Activated naive CD8-positive, alpha-beta T cell treated with anti-CD3 and anti-CD28 coated beads, Interleukin-2, amount 10 ng/mL, durations not matched to agents 7 days and 5 days (primary cell): ENCODE measurements at places on chromosomes 2 and 18. TPM values are rescaled to one million over a fixed set of nuclear protein-coding genes. Genes with fewer than 3 reads are reported as not detected.

GRCh38 chr18:74331404-74331803, 15.8 kb downstream of the C18orf63 start:
- no peak overlapping the region for H3K27ac ChIP-seq
- no peak for DNase-seq
- H3K4me1 ChIP-seq: peaks cover 6% of the 10 kb centered on the region
- H3K4me3 ChIP-seq: no peak overlapping the region

- H3K27ac ChIP-seq: no peak overlapping the region
- no peak overlapping the region for H3K4me3 ChIP-seq
- peaks cover 3% of the 10 kb centered on the region for H3K27me3 ChIP-seq
- peaks cover 11% of the 10 kb centered on the region for H3K4me1 ChIP-seq
Observed at GRCh38 chr2:101461381-101461780, 13.5 kb downstream of the RFX8 start.

GRCh38 chr2:53130441-53130943, 637.1 kb upstream of the CHAC2 start:
- H3K27ac ChIP-seq: no peak overlapping the region
- H3K4me1 ChIP-seq: no peaks in the 10 kb centered on the region
- H3K4me3 ChIP-seq: no peak overlapping the region
- DNase-seq: no peak
- no peaks in the 10 kb centered on the region for H3K27me3 ChIP-seq

DNA sequence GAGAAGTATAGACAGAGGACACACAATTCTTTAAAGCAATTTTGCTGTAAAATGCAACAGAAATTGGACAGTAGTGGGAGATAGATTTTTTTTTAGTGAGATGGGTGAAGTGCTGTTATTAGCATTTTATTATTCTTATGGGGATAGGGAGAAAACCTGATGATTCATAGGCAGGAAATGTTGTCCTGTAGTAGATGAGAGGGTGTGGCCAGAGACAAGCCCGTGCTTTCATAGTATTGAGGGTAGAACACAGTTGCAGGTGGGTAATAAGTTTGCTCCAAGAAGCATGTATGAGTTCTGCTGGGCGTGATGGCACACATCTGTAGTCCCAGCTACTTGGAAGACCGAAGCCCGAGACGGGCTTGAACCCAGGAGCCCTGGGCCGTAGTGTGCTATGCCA, 128.3 kb upstream of the ARHGAP28 start:
- no peak overlapping the region for H3K4me3 ChIP-seq
- H3K36me3 ChIP-seq: no peaks in the 10 kb centered on the region
- H3K4me1 ChIP-seq: no peaks in the 10 kb centered on the region
- H3K27ac ChIP-seq: no peak overlapping the region

- H3K4me3 ChIP-seq: no peak overlapping the region
- DNase-seq: no peak
- no peak overlapping the region for H3K27ac ChIP-seq
- H3K36me3 ChIP-seq: no peaks in the 10 kb centered on the region
- H3K27me3 ChIP-seq: no peaks in the 10 kb centered on the region
Observed at GRCh38 chr2:20132990-20133535, 81.6 kb upstream of the LAPTM4A start.

- H3K36me3 ChIP-seq: no peaks in the 10 kb centered on the region
- H3K27me3 ChIP-seq: peaks cover 2% of the 10 kb centered on the region
- DNase-seq: no peak
Observed at GRCh38 chr2:242011991-242012764, 142.6 kb downstream of the RTP5 start.

GRCh38 chr2:226578879-226579278, 220.7 kb downstream of the IRS1 start:
- H3K27ac ChIP-seq: no peak overlapping the region
- H3K27me3 ChIP-seq: peaks cover 13% of the 10 kb centered on the region
- DNase-seq: no peak
- H3K4me1 ChIP-seq: no peaks in the 10 kb centered on the region
- H3K4me3 ChIP-seq: no peak overlapping the region

DNA sequence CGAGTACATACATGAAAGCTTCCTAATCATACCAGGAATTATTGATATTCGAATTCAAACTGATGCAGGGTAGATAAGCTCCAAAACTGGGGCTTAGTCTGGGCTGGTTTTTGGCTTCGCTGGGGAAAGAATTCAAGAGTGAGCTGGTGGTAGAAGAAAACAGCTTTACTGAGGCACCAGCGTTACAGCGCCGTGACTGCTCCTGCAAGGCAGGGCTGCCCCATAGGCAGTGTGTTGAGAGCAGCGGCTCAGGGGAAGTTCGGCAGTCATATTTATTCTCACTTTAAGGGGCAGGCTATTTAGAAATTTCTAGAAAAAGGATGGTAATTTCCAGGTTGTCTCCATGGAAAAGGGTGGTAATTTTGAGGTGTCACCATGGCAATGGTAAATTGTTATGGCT, 292.6 kb upstream of the TCF4 start:
- no peak overlapping the region for H3K4me3 ChIP-seq
- no peak overlapping the region for H3K27ac ChIP-seq
- no peak for DNase-seq
- H3K36me3 ChIP-seq: no peaks in the 10 kb centered on the region
- H3K27me3 ChIP-seq: no peaks in the 10 kb centered on the region
- H3K4me1 ChIP-seq: no peaks in the 10 kb centered on the region

GRCh38 chr2:215384710-215385109, 51.2 kb downstream of the FN1 start:
- H3K4me1 ChIP-seq: no peaks in the 10 kb centered on the region
- no peaks in the 10 kb centered on the region for H3K27me3 ChIP-seq
- no peak for DNase-seq

DNA sequence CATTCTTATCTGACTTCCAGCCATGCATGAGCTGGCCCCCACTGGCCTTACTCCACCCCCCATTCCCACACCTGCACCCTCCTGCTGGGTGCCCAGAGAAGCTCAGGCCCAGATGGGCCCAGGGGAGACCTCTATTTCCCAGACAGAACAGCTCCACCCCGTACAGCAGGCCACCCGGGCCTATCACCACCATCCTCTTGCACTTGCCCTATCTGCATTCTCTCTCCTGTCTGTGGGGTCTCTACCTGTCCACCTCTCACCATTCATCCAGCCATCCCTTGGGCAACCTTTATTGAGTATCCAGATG, 25.3 kb upstream of the TNS1 start:
- no peaks in the 10 kb centered on the region for H3K27me3 ChIP-seq
- H3K4me3 ChIP-seq: no peak overlapping the region
- no peaks in the 10 kb centered on the region for H3K36me3 ChIP-seq

DNA sequence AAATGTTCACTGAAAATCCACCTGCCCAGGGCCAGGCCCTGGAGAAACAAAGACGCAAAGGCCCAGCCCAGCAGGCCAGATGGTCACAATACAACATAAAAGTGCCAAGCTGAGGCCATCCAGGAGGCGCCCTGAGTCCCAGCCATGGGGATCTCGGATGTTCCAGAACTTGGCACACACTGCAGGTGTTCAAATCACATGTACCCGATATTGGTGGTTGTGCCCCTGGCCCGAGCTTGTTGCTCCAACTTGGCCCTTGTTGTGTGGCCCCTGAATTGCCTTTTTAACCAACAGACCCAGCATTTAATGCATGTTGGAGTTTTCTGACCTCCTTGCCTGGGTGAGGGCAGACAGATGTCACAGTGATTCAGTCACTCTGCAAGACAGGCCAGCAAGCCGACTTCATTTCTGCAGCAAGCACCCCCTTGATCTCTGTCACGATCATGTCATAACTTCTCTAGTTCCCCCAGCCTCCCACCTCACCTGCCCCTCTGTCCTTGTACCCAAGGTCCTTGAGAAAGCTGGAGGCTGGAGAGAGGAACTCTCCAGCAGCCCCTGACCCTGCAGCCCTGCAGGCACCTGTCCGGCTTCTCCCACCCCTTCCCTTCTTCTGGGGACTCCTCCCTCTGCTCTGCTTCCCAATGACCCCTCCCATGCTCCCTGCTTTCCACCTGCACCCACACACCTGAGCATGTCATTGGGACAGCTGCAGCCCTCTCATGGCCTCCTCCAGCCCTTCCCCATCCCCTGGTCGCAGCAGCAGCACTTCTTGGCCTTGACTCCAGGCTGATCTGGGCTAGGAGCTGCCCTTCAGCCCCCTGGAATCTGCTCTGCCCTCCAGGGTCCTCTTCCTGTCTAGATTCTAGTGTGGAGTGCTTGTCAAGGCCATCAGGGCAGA, 9.1 kb downstream of the NGEF start:
- H3K27me3 ChIP-seq: peaks cover 6% of the 10 kb centered on the region
- no peak overlapping the region for H3K4me3 ChIP-seq
- no peaks in the 10 kb centered on the region for H3K4me1 ChIP-seq
- DNase-seq: no peak
- H3K27ac ChIP-seq: no peak overlapping the region

DNA sequence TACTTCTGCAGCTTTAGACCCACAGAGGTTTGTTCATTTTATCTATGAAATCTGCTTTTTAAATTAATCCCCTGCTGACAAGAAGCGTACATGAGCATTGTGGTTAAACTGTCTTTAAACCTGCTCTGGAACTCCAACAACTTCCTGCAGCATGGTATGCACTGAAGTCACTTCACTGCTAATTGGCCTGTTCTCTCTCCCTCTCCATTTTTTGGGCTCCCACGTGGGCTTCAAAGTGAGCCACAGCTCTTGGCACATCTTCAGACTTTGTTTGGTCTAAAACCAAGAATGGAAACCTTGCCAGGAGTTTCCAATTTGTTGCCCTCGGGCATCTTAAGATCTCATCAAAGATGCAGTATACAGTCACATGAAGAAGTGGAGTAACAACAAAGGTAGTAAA, 311.4 kb downstream of the LRRTM1 start:
- H3K27me3 ChIP-seq: no peaks in the 10 kb centered on the region
- no peak overlapping the region for H3K27ac ChIP-seq
- H3K36me3 ChIP-seq: no peaks in the 10 kb centered on the region
- no peak overlapping the region for H3K4me3 ChIP-seq

DNA sequence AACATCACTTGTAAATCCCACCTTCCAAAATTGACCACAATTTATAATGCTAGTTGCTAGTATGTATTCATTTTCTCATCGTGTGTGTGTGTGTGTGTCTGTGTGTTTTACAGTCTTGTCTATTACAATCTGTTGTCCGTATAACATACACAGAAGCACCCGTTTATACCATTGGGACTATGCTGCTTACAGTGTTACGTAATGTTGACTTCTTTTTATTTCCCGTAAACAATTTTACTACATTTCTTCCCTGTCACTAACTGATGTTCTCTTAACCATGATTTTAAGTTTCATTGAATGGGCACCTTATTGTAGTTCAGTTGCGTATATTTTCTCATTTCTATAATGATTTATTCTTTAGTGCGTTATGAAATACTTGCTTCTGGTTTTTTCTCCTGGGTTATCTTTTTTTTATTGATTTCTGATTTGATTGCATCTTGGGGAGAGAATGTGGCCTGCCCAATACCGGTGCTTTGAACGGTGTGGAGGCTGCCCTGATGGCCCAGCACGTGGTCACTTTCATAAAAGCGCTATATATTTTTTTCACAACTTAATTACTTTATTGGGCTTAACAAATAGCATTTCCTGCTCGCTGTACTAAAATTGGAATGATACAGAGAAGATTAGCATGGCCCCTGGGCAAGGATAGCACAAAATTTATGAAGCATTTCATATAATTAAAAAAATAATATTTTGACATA, 14.5 kb upstream of the ASB1 start:
- H3K36me3 ChIP-seq: peaks cover 4% of the 10 kb centered on the region
- no peak overlapping the region for H3K27ac ChIP-seq
- no peak for DNase-seq
- H3K4me3 ChIP-seq: no peak overlapping the region
- H3K4me1 ChIP-seq: peaks cover 3% of the 10 kb centered on the region

GRCh38 chr18:75208155-75208835, 644 bp downstream of the PTGR3 start:
- H3K4me3 ChIP-seq: peak overlapping the region; percentile 94
- peaks cover 41% of the 10 kb centered on the region for H3K4me1 ChIP-seq
- DNase-seq: no peak
- peaks cover 9% of the 10 kb centered on the region for H3K36me3 ChIP-seq
- peaks cover 33% of the 10 kb centered on the region for H3K27me3 ChIP-seq

DNA sequence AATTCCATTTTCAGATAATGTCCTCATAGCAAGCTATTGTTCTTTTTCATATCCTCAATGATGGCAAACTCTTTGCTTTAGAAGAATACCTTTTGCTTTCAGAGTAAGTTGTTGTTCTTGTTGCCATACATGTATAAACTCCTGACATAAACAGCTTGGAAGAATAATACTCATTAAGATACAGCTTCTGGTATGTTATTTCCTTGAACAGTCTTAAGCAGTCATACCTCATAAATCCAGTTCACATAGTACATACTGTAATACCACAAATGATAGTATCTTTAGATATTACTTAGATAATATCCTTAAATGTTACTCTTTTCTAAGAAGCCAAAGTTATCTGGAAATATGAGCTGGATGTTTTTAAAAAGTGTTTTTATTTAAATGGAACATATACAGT, 23.2 kb downstream of the METTL8 start:
- H3K27ac ChIP-seq: no peak overlapping the region
- no peak overlapping the region for H3K4me3 ChIP-seq
- H3K4me1 ChIP-seq: peaks cover 16% of the 10 kb centered on the region
- peaks cover 13% of the 10 kb centered on the region for H3K36me3 ChIP-seq
- no peak for DNase-seq

Gene HOXD12
- not detected for total RNA-seq

Gene FEV
- total RNA-seq: not detected

Gene PLA2R1
- total RNA-seq: not detected

Gene CMPK2
- total RNA-seq: 102 TPM
